ENCODE measurements at places on chromosomes 3 and 15.

- no peak for DNase-seq
Measured at GRCh38 chr3:139319428-139320402, 24.1 kb upstream of the MRPS22 start.

- no peak for DNase-seq
Measured at GRCh38 chr15:100307241-100308212, 34.2 kb downstream of the ADAMTS17 start.

DNA sequence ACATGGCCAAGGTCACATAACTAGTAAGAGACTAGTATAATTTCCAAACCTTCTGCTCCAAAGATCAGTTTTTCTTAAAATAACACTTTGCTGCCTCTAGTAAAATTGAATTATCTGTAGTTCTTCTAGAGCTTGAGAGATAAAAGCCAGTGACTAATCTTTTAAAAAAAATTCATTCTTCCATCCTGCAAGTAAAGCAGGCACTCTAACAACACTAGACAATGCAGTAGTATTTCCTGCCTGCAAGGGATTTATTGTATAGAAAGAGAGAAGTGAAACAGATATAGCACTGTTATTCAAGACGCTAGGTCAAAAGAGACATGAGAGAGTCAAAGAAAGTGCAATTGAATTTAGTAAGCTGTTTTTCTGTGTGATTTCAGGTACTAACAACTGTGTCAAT is 159.5 kb upstream of the TBC1D5 start:
- no peak for DNase-seq

- DNase-seq, result no peak
Measured at GRCh38 chr3:134956395-134956794, 161.3 kb downstream of the EPHB1 start.

DNA sequence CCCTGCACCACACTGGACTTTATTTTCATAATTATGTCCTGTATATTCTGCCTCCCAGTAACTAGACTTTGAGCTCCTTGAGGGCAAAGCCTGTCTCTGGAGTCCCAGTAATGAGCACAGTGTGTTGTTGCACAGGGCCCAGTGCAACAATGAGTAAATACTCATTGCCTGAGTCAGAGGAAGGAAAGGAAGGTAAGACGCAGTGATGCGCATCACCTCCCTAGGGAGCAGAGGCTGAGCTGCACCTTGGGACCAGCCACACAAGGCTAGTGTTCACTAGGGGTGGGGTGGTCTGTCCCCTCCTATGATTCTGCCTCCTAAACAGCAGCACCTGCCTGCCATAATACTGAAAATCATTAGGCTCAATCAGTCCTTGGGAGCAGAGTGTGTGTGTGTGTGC is 86.6 kb upstream of the ADAMTSL3 start:
- DNase-seq, result no peak

- no peak for DNase-seq
Measured at GRCh38 chr3:113546414-113546893, 14.1 kb downstream of the SIDT1 start.

DNA sequence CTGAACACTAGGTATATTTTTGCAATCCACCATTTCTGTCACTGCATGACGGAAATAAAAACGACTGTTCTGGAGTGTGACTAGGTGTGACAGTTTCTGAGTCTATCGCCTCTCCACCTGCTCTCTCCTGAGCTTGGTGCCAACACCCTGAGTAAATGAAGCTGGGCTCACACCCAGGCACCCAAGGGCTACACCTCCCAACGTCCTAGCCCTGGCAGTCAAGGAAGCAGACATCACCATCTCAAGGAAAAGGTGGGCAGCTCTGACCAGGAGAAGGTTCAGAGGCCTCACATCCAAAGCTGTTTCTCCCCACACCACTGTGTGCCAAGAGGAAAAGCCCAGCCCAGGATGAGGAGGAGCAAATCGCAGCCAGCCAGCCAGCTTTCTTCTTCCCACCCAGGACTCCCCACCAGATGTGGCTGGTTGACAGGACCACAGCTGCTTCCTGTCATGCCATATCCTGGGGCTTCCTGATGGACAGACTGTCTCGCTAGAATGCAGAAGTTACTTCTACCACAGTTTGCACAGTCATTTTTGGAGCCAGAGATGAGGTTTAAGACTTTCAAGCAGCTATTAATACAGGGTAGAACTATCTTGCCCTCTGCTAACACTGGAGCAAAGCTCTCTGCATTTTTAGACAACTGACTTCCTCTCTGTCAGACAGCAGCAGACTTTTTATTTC is 3.3 kb downstream of the SCAMP2 start:
- DNase-seq, result peak; percentile 49

- DNase-seq, result no peak
Measured at GRCh38 chr3:151722856-151723255, 10.9 kb upstream of the AADACL2 start.

GRCh38 chr3:89441141-89441540 is 333.7 kb downstream of the EPHA3 start:
- DNase-seq, result no peak

- no peak for DNase-seq
Measured at GRCh38 chr15:40481341-40482074, 10.7 kb downstream of the CHST14 start.

- no peak for DNase-seq
Measured at GRCh38 chr15:90988296-90988695, 6.0 kb downstream of the PRC1 start.

DNA sequence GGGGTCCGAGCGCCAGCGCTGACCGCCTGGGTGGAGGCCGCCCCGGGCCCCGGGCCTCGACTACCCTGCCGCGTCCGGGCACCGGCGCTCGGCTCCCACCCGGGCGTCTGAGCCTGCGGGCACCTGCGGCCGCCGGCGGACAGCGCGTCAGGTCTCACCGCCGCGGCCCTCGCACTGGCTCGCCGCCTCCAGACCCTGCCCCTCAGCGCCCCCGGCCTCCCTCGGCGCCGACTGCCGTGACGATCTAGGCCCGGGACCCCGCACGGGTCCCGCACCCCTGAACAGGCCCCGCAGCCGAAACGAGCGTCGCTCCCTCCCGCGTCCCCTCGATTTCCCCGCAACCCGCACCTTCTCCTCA is 297 bp downstream of the PRC1 start:
- no peak for DNase-seq

DNA sequence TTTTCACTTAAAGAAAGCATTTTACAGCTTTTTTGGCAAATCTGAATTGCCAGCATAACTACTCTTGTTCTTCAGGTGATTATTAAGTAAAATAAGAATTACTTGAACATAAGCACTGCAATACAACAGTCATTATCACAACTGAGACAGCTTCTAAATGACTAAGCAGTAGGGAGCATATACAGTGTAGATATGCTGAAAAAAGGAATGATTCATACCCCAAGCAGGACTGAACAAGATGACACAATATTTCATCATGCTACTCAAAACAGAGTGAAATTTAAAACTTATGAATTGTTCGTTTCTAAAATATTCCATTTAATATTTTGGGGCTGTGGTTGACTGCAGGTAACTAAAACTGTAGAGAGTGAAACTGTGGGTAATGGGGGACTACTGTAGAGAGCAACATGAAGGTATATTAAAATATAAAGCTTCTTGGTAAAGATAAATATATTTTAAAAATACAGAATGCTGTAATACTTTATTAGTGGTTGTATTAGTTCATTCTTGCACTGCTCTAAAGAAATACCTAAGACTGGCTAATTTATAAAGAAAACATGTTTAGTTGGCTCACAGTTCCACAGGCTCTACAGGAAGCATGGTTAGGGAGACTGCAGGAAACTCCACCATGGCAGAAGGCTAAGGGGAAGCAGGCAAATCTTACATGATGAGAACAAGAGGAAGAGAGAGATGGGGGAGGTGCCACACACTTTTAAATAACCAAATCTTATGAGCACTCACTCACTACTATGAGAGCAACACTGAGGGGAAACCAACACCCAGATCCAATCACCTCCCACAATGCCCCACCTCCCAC is 84.8 kb downstream of the DCLK3 start:
- DNase-seq, result no peak

DNA sequence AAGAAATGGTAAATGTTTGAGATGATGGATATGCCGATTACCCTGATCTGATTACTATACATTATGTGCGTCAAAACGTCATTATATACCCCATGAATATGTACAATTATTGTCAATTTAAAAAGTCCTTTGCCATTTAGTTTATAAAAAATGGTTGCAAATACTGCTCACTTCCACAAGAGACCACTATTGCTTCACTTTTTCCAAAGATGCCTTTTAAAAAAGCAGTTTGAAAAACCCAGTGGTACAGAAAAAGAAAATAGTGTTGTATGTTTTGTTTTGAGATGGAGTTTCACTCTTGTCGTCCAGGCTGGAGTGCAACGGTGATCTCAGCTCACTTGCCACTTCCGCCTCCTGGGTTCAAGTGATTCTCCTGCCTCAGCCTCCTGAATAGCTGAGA is 39.3 kb downstream of the EDEM1 start:
- no peak for DNase-seq

- DNase-seq, result no peak
Measured at GRCh38 chr3:141384157-141384556, 15.9 kb downstream of the ZBTB38 start.

DNA sequence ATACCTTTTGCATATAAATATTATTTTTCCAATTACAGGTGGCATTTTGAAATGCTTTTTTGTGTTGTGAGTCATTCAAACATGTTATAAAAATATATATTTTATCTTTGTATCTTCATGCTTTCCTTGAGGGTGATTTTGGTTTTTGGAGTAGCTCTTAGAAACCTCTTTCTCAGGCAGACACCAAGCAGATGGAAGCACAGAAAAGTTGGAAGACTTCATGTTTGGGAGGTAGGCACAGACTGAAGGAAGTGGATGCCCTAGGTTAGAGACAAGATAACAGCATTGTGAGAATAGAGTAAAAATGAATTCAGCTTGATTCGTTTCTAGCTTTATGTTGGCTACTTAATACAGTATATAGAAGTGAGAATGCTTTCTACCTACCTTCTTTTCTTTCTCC is 338.3 kb downstream of the NLGN1 start:
- no peak for DNase-seq

- no peak for DNase-seq
Measured at GRCh38 chr15:51398626-51399025, 57.2 kb downstream of the GLDN start.

DNA sequence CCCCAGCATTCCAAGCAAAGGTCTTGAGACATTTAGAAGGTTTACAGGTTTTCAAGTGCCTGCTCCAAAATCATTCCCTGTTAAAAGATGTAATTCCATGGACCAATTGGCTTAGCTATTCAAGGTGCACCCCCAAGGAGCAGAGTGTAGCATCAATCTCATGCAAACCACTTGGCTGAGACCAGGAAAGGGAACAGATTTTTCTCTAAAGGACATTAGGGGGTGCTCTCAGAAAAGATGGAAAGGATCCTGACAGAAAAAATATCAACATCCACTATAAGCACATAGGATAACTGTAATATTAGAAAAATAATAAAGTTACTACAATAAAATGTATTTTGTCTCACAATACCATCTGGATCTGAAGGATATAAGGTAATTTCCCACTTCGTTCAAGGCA is 328.0 kb upstream of the CDIN1 start:
- no peak for DNase-seq

DNA sequence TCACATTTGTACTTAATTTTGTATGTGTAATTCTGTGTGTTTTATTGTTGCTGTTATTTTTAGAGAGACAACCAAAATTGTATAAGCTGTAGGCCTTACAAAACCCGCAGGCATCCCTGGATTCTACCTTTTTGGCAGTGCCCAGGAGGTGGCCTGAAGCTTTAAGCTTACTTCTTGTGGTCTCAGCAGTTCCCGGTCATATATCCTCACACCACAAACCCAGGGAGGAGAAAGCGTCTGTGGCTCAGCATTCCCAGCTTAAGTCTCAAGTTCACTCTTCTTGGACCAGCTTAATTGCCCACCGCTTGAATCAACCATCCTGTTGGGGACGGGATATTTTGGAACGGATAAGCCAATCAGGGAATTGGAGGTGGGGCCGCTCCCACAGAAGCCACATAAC is 36.7 kb downstream of the C2CD4A start:
- DNase-seq, result no peak
